NCI-H460 (cell line): ENCODE measurements at places on chromosomes 2 and 18.

DNA sequence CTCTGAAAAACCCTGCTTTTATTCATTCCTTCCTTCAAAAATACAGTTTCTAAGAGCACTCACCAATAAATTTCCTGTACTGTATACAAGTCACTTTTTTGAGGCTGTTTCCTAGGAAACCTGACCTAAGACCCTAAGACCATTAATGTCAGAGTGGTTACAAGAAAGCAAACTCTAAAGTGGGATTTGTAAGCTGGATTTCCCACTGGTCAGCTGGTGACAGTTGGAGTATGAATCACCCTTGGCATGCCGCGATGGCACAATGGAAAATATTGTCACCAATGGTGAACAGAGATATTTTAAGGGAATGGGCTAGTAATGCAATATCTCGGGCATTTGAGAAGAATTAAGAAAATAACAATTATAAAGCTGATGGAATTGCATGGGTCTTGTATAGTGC is 101.9 kb downstream of the COL3A1 start:
- DNase-seq = no peak

DNA sequence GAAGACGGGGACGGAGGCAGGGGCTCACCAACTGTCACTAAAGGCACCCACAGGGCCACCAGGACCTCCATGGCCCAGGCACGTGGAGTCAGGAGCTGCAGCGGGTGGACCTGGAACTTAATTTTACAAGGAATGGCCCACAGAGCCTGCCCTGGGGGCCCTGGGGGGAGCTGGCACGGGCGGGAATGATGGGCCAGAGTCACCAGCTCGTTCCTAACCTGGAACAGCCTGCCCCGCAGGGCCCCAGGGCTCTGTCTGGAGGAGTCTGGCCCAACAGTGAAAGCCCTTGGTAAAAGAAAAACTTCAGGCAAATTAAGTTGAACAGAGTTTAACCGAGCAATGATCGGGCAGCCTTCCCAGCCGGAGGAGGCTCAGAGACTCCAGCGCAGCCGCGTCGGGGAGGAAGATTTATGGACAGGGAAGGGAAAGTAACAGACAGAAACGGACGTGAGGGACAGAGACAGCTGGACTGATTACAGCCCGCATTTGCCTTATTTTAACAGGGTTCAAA is 118.4 kb upstream of the TMEM18 start:
- DNase-seq = no peak

- no peak for DNase-seq
These were observed 9.4 kb downstream of the HNRNPA3 start for GRCh38 chr2:177221970-177222369.

DNA sequence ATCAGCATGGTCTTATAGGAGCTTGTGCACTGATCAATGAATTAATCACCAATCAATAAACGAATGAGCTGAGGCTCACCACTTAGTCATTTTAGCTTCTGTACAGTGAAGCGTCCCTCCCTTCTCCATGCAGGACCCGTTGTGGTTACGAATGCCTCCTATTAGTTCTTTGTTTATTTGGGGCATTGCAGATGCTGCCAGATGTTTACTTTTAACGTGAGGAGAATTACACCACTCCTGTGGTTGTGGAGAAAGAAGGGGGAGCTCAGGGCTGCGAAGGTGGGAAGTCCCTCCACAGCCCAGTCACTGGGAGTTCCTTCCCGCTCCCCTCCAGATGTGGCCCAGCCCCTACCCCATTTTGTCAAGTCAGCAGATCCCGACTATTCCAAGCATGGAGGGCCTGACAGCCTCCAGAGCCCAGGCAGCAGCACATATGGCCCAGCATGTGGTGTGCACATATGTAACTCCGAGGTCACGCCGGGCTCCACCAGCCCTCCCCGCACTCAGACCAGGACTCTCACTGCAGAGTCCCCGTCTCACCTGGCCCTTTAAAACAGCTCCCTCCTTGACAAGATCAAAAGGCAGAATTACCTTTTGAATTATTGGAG is 20.9 kb downstream of the PKDCC start:
- no peak for DNase-seq

DNA sequence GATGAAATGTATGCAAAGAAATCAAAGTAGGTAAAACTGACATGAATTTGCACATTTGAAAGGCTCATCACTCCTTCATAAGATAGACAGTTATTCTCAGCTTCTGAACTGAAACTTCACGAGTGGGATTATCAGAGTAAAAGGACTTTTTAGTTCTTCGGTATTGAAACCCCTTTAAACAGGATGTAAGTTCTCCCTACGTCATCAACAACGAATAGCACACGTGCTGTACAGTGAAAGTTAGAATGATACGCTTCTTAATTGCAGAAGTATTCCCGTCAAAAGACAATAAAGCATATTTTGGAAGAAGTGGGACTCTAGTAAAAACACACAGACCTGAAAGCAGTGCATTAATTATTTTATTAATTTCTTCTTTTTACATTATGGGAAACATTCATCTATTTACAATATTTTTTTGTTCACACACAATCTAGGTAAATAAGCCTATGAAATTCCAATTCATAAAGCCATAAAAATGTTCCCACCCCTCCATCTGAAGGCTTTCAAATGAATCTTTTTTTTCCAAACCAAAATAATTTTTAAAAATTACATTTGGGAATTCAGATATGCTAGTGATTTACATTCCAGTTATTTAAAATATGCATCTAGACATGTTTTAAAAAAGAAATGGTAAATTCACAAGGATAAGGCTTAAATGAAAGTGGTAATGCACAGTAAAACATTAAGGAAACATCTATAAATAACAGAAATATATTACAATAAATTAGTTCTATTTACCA is 45.9 kb downstream of the TGIF1 start:
- DNase-seq = no peak

DNA sequence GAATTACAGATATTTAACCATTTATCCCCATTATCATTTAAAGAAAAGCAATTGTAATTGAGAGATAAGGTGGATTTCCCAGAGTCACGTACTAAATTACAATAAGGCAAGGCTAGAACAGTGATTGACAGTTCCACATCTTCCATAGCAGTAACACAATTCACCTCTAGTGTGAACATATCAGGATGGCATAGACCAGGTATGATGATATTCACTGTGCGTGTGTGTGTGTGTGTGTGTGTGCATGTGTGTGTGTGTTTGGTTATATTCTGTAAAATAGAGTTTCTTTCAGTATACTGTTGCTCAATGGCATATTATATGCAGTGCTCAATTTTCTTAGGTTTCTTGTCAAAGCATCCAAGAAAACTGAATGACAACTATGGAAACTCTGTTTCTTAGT is 1.7 kb downstream of the SCN2A start:
- no peak for DNase-seq

GRCh38 chr2:6787376-6787775 is 78.3 kb downstream of the CMPK2 start:
- DNase-seq = no peak

GRCh38 chr2:207530160-207531031 is 634 bp downstream of the CREB1 start:
- DNase-seq = no peak

DNA sequence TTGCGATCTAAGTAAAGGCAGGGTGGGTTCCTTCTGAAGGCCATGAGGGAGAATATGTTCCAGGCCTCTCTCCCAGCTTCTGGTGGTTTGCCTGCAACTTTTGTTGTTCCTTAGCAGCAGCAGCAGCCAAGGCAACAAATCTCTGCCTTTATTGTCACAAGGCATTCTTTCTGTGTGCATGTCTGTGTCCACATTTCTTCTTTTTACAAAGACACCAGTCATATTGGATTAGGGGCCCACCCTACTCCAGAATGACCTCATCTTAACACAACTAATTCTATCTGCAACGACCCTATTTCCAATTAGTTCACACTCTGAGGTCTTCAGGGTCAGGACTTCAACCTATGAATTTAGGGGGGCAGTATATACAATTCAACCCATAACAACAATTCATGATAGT is 587.5 kb downstream of the XIRP2 start:
- no peak for DNase-seq

DNA sequence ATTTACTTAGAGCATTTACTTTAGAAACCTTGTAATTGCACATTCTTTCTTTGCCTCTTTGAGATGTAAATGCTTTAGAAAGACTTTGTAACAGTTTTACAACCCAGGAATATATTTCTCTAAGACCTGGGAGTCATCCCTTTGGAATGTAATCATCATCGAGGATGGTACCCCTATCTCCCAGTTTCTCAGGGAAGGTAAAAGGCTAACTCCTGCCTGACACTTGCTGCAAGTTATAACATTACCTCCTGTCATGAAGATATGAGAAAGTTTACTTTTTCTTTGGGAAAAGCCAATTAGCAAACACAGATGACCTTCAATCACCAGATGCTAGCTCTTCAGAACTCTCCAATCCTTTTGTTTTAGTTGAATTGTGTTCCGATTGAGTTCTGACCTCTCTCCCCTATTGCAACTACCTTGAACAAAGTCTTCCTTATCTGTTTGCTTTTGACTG is 420.3 kb upstream of the FSIP2 start:
- no peak for DNase-seq

DNA sequence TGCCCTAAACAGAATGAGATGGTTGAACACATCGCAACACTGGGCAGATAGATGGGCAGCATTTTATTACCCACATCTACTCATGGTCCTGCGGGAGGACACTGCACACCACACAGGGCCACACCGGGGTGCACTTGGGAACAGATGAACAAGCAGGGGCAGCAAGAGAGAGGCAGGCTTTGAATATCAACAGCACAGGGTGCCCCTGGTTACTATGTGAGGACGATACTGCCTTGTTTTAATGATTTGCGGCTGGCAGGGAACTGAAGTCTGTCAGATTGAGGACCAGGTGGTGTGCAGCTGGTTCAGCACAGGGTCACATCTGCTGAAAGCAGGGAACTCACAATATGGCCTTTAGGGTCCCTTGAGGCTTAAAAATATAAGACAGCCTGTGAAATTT is 195.7 kb downstream of the PIEZO2 start:
- no peak for DNase-seq

DNA sequence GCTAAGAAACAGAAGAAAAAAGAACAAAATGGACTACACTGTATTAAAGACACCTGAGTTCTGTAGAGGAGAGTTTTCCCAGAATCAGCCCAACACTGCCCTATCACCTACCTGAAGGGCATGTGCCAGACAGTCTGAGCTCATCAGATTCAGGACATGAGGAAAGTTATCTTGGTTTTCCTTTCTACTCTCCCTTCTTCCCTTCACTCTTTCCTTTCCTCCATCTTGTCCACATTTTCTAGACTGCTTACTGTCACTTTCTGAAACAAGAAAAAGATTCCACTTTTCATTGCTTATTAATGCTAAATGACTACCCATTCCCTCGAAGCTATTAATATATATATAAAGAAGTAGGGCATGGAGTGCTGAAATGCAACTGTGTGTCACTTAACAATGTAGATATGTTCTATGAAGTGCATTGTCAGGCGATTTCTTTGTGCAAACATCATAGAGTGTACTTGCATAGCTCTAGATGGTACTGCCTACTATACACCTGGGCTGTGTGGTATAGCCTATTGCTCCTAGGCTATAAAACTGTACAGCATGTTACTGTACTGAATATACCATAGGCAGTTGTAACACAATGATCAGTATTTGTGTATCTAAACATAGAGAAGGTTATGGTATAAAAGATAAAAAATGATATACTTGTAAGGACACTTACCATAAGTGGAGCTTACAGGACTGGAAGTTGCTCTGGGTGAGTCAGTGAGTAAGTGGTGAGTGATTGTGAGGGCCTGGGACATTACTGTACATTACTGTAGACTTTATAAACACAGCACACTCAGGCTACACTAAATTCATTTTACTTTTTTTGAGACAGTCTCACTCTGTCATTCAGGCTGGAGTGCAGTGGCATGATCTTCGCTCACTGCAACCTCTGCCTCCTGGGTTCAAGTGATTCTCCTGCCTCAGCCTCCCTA is 145.5 kb upstream of the ITGA6 start:
- no peak for DNase-seq

GRCh38 chr18:30623401-30624065 is 419.0 kb downstream of the DSC3 start:
- no peak for DNase-seq

DNA sequence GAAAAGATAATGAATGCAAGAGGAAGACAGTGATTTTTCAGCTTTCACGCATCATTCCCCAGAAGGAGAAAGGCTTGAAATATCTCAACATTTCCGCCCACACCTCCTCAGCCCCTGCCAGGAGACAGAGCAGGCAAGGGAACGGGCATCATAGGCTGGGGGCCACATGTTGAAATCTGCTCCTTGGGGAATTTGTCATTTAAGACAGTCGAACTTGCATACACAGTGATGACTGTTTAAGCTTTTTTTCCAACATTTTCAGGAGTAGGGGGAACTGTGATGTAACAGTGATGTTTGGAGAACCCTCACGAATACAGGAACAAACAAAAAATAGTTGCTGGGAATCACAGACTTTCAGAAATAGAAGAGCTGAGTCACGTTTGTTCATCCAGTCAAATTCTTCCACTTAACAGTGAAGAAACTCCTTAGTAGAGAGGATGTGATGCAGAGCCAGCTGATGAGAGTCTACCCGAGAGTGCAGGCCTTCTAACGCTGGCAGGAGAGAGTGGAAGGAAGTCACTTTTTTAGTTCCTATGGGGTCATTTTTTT is 266.8 kb downstream of the ALPK2 start:
- peak; percentile 70 for DNase-seq

GRCh38 chr2:1812926-1813325 is 68.6 kb upstream of the PXDN start:
- DNase-seq = no peak

GRCh38 chr2:201973305-201973928 is 60.2 kb upstream of the FZD7 start:
- DNase-seq = no peak

GRCh38 chr2:26778507-26778906 is 7.3 kb upstream of the CENPA start:
- no peak for DNase-seq

GRCh38 chr18:13260935-13261640 is 42.5 kb downstream of the LDLRAD4 start:
- no peak for DNase-seq

- DNase-seq = no peak
These were observed 2.8 kb downstream of the PREPL start for GRCh38 chr2:44358503-44358902.

DNA sequence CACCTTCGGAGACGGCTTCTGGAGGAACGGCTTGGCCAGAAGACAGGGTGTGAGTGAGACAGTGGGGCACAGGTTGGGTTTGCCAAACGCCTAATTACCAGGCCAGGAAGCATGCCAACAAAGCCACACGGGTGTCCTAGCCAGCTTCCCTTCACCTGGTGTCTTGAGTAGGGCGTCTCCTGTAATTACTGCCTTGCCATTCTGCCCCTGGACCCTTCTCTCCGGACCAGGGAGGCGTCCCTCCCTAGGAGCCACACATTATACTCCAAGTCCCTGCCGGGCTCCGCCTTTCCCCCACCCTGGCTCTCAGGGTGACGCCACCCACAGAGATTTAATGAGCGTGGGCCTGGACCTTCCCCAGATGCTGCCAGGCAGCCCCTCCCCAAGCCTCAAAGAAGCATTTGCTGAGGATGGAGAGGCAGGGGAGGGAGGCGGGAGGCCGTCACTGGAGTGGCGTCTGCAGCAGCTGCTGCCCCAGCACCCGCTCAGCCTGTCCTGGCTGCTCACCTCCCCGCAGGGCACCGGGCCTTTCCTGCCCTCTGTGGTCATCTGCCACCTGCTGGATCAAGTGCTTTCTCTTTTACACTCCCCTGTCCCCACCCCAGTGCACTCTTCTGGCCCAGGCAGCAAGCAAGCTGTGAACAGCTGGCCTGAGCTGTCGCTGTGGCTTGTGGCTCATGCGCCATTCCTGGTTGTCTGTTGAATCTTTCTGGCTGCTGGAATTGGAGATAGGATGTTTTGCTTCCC is 20.7 kb downstream of the FOSL2 start:
- no peak for DNase-seq

GRCh38 chr18:79380816-79381806 is 14.6 kb upstream of the NFATC1 start:
- peak; percentile 46 for DNase-seq

- no peak for DNase-seq
These were observed 6.9 kb upstream of the EPB41L5 start for GRCh38 chr2:120005834-120006521.
